Gastroesophageal sphincter (tissue), 4 donors: ENCODE measurements at places on chromosomes 3 and 15.
A peak's percentile ranks its signal among the peaks of the same experiment; 100 is the strongest.

DNA sequence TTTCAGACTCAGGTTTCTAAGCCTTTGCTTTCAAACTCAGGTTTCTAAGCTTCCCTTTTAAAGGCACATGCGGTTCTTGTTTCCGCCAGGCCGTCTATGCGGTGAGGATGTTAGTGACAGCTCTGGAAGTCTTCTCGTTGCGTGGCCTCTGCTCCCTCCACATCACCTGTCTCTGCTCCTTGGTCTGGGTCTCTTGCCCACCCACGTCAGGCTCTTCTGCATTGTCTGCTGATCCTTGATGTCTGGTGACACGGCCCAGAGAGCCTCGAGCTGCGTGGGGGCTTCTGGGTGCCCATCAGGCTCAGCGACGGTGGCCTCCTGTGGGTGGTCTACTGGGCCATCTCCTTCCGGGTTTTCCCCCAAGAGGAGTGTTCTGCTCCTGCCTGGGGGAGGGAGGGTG lies 30.5 kb downstream of the KLF13 start:
- ATAC-seq, result no peak

DNA sequence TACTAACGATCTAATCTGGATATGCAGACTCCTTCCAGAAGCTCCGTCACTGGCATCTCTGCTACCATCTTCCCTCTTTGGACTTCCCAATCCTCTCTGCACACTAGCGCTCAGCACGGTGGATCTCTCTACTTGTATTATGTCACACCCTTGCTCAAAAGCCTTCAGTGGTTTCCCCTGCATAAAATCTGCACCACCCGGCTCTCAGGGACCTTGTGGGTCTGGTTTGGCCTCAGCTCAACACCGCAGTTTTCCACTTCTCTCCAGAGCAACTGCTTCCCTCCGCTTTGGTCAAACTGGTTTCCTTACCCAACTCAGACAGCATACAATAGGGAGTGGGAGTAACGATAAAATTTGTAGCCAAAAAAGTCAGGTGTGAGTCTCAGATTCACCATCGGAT lies 30.7 kb upstream of the HES1 start:
- ATAC-seq, result no peak

DNA sequence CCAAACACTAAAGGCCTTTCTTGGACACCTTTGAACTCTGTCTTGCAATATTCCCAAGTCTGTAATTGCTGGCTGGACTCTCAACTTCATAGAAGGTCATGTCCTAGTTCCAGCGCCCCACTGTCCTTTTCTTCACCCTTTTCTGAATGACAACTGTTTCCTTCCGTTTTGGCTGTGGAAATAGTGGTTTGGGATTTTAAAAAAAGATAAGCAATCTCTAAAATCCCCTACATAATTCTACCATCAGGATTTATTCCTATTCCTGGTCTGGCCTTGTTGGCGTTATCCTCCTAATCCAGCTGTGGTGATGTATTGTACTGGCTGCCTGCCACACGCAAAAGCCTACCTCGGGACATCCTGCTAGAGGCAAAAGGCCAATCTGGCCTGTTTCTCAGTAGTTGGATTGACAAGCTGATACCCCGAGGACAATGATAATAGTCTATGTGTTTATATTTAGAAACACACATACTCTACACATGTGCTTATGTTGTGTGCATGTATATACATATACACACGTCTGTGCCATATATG lies 440.3 kb upstream of the DPH6 start:
- ATAC-seq, result peak; percentile 41

- no peak for ATAC-seq
Measured at GRCh38 chr3:45567730-45568172, 26.8 kb upstream of the LIMD1 start.

DNA sequence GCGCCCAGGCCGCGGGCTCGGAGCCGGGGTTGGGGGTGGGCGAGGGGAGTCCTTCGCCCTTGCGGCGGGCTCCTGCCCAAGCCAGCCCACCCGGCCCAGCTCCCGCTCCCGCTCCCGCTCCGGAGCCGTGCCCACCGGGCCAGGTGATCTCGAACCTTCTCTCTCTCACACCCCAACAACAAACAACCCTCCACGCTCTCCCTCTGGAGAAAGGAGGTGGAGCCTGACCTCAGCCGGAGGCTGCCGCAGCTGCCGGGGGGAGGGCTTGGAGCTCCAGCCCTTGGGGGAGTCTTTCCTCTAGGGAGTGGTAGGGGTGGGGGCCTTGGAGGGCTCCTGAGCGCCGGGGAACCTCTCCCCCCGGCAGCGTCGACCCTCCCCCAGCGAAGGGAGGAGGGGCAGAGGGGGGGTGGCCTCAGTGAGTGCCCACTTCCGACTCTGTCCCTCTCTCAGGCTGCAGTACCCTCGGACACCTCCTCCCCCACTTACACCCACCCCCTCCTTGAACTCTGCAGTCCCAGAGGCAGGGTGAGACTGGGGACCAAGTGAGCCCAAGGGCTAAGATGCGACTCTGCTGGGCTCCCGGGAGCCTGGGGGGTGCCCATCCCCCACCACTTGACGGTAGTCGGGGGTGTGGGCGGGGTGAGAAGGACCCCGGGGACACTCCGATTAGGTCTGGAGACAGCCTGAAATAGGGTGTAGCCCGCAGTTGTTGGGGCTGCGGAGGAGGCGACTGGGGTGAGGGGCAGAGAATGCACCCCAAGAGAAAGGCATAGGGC lies 4.4 kb upstream of the BAHD1 start:
- no peak for ATAC-seq

DNA sequence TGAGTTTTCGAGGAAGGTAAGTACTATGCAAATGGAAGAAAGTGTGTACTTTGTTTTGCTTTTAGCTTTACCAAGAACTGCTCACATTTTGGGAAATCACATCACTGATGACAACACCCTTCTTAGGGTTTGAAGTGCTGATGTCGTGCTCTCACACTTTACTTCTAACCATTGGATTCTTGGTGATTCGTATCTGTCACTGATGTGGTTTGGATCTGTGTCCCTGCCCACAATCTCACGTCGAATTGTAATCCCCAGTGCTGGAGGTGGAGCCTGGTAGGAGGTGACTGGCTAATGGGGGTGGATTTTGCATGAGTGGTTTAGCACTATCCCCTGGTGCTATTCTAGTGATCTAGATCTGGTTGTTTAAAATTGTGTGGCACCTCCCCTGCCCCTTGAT lies 75.4 kb upstream of the RGMA start:
- no peak for ATAC-seq

- no peak for ATAC-seq
Measured at GRCh38 chr3:149771652-149772271, 19.5 kb upstream of the COMMD2 start.

GRCh38 chr3:9270704-9271103 lies 21.3 kb upstream of the SRGAP3 start:
- ATAC-seq, result no peak

DNA sequence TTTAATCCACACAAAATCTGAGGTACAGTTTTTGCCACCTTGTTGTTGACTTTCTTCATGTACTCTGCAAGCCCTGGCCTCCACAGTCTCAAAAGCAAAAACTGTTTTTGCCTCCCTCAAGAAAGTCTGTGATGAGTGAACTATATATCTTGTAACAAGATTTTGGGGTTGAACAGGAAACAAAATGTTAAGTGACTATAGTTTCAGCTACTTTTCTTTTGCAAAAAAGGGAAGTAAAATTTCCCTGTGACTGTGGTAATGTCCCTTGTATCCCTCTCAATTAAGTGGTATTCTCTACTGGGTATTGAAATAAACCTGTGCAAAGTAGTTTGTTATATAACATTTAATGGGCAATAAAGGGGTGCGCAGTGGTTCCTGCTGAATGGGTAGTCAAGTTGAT lies 21.3 kb upstream of the SCAANT1 start:
- ATAC-seq, result no peak

GRCh38 chr3:138023754-138024153 lies 13.8 kb downstream of the CLDN18 start:
- no peak for ATAC-seq

- peak; percentile 71 for ATAC-seq
Measured at GRCh38 chr15:73838831-73839426, 34.4 kb upstream of the TBC1D21 start.

GRCh38 chr3:114418107-114418506 lies 124.3 kb downstream of the TIGIT start:
- ATAC-seq, result no peak

GRCh38 chr3:160027541-160028195 lies 39.0 kb downstream of the IL12A start:
- ATAC-seq, result no peak

- peak; percentile 21 for ATAC-seq
Measured at GRCh38 chr3:42996633-42997075, 17.5 kb downstream of the GASK1A start.

DNA sequence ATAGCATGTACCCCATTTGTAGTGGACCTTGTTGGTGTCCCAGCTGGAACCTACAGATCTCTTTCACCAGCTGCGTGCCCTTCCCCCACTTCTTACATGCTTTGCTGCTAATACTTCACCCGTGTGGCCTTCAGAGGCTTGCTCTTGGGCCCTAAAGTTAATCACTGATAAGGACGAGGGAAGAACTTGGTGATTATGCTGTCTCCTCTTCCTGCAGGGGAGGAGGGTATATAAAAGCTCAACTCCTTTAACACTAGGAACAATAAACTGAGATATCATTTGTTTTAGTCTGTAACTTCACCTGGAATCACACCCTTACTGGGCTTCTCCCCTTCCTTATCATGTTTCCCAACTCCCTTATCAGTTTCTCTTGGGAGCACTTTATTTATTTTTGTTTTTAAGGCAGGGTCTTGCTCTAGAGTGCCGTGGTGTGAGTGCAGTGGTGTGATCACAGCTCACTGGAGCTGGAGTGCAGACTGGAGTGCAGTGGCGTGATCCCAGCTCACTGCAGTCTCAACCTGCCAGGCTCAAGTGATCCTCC lies 43.2 kb upstream of the PIK3R4 start:
- ATAC-seq, result no peak

GRCh38 chr3:38210141-38210757 lies 44.9 kb downstream of the OXSR1 start:
- no peak for ATAC-seq

GRCh38 chr3:44802011-44802410 lies 40.4 kb downstream of the KIF15 start:
- ATAC-seq, result no peak

DNA sequence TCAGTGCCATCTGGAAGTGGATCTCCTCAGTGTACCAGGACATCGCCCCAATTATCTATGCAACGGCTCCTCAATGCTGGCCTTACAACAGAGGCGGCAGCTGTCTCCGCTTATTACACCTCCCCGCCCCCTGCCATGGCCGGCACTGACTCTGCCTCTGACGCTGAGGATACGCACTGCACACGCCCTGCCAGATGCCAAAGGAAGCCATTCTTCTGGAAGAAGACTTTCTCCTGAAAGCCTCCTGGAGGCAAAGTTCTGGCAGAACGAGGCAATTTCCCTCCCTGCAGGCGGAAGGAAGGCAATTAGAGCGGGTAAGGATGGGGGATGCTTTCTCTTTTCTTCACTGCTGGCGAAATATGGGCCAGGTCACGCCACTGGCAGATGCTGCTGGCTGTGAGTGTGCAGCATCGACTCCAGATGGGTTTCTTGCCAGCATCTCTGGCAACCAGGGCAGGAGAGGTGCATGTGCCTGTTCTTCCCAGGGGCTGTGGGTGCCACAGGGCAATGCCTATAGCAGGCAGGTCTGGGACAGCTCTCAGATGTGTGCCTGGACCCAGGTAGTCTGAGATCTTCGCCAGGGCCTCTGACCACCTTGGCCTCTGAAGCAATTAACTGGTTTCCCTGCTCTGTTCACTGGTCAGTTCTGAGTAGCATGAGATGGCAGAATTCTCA lies 62.2 kb upstream of the MRPS22 start:
- no peak for ATAC-seq

DNA sequence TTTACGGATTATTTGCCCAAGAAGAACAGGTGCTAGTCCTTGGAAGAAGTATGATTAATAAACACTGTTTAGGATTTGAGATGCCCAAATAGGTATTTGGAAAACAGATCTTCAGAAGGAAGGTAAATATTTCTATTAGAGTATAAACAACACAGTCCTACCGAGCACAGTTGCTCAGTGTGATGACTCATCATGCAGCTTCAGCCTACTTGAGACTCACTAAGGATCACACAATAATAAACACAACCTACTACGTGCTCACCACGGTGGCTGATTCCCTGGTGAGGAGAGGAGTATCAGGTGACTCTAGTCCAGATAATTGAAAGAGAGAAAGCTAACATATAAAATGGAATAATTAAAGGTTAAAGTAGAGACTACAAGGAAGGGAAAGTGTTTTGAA lies 72.0 kb downstream of the PDZRN3 start:
- ATAC-seq, result no peak

GRCh38 chr15:57680021-57680420 lies 26.5 kb upstream of the POLR2M start:
- no peak for ATAC-seq

GRCh38 chr3:152830245-152830644 lies 4.7 kb upstream of the P2RY1 start:
- ATAC-seq, result no peak
